Caco-2 (cell line): ENCODE measurements at places on chromosomes 12 and 14. TPM values are rescaled to one million over a fixed set of nuclear protein-coding genes. Genes with fewer than 3 reads are reported as not detected.

Gene KRT77
- total RNA-seq, result not detected in 2 replicates

Gene FAIM2
- 0.07 and 0.09 TPM in 2 replicates for total RNA-seq

Gene BCL11B
- total RNA-seq, result 0.05 TPM in 1 of 2 replicates, not detected in the other

- no peak for DNase-seq
- no peak overlapping the region for H3K4me3 ChIP-seq
- no peak overlapping the region for H3K27ac ChIP-seq
- no peaks in the 10 kb centered on the region for H3K27me3 ChIP-seq
- H3K36me3 ChIP-seq, result no peaks in the 10 kb centered on the region; the same call in 1 of the 2 replicates
These were observed 13.1 kb downstream of the CAMKK2 start for GRCh38 chr12:121283388-121283787.

Gene LGALS3
- total RNA-seq, result 206 and 246 TPM in 2 replicates

Gene SLC5A8
- total RNA-seq, result not detected in 2 replicates

Gene SH2B3
- total RNA-seq, result 15.6 and 16.1 TPM in 2 replicates

Gene RD3L
- not detected in 2 replicates for total RNA-seq

GRCh38 chr12:105318651-105319483 is 11.6 kb upstream of the C12orf75 start:
- no peak overlapping the region for H3K4me3 ChIP-seq
- H3K27me3 ChIP-seq, result no peaks in the 10 kb centered on the region
- peak overlapping the region; percentile 89 for H3K27ac ChIP-seq
- peaks cover 59% of the 10 kb centered on the region for H3K4me1 ChIP-seq
- no peaks in the 10 kb centered on the region; the same call in 1 of the 2 replicates for H3K36me3 ChIP-seq

DNA sequence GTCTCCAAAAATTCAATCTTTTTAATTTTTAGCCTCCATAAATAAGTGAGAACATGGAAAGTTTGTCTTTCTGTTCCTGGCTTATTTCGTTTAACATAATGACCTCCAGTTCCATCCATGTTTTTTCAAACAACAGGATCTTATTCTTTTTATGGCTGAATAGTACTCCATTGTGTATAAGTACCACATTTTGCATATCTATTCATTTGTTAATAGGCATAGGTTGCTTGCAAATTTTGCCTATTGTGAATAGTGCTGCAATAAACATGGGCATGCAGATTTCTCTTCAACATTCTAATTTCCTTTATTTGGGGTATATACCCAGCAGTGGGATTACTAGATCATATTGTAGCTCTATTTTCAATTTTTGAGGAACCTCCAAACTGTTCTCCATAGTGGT is 16.1 kb upstream of the PAH start:
- DNase-seq, result no peak
- no peaks in the 10 kb centered on the region for H3K4me1 ChIP-seq

DNA sequence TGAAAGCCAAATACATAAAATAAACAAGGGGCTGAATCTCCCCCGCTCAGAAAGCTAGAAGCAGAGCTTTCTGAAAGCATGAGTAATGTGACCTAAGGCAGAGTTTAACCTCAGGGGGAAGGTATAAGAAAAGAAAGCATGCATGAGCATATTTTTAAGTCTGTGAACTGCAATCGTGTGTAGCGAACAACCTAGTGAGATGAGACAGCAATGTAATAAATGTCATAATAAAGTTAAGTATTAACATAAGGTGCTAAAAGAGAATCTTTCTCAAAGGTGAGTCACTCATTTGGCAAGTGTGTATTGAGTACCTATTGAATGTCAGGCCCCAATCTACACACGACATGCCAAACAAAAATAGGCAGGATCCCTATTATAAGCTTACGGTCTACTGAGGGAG is 14.2 kb upstream of the WDR20 start:
- H3K4me3 ChIP-seq, result no peak overlapping the region
- no peaks in the 10 kb centered on the region for H3K36me3 ChIP-seq
- no peak for DNase-seq
- peaks cover 10% of the 10 kb centered on the region for H3K4me1 ChIP-seq
- peak overlapping the region; percentile 22 for H3K27ac ChIP-seq

DNA sequence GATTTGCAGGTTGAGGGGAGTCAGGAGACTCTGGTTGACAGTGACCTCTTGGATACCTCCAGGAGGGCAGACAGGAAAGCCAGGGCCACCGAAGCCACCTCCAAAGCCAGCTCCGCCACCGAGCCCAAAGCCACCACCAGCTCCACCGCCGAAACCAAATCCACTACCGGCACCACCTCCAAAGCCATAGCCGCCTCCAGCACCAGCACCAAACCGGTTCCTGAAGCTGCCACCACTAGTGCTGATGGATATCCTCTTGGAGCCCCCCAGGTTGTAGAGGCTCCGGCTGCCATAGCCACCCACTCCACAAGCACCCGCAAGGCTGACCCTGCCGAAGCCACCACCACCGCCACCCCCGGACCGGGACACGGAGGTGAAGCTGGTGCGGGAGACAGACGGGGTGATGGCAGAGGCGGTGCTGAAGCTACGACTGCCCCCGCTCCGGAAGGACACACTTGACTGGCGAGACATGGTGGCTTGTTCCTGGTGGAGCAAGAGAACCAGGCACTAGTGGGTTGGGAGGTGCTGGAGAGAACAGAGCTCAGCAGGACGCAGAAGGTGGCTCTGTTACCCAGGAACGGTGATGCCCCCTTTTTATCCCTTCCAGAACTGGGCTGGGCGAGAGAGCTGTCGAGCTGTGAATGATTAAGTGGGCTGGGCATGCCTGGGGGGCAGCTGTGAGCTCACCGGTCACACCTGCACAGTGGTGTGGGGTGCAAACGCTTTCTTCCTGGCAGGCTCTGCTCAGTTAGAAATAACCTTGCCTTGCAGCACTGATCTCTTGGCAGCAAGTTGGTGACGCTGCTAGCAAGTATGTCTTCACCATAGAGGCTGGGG is at the start of gene KRT5:
KRT5 (minus strand) TSS at position 569 of the 837 bp plus-strand sequence; CDS start at position 471, 98 bp downstream.
- no peaks in the 10 kb centered on the region for H3K36me3 ChIP-seq
- H3K4me1 ChIP-seq, result peaks cover 19% of the 10 kb centered on the region
- DNase-seq, result peak; percentile 27
- no peak within 1 kb of the TSS for H3K4me3 ChIP-seq
- no peaks in the 10 kb centered on the region for H3K27me3 ChIP-seq

- DNase-seq, result no peak
- no peaks in the 10 kb centered on the region for H3K4me1 ChIP-seq
- H3K27ac ChIP-seq, result no peak overlapping the region
- H3K4me3 ChIP-seq, result no peak overlapping the region
These were observed 19.8 kb downstream of the INSM2 start for GRCh38 chr14:35553808-35554207.

GRCh38 chr14:104864267-104865080 is 594 bp upstream of the CEP170B start:
- H3K4me1 ChIP-seq, result peaks cover 6% of the 10 kb centered on the region; the same call in 1 of the 2 replicates
- H3K36me3 ChIP-seq, result no peaks in the 10 kb centered on the region; the same call in 1 of the 2 replicates
- H3K4me3 ChIP-seq, result peak overlapping the region; percentile 72
- peak; percentile 92 for DNase-seq
- H3K27me3 ChIP-seq, result no peaks in the 10 kb centered on the region
- H3K27ac ChIP-seq, result peak overlapping the region; percentile 69

GRCh38 chr14:104984056-104984894 is 1.3 kb upstream of the CLBA1 start:
- H3K4me3 ChIP-seq, result no peak overlapping the region
- no peak for DNase-seq
- H3K36me3 ChIP-seq, result no peaks in the 10 kb centered on the region
- peak overlapping the region; percentile 53 for H3K27ac ChIP-seq
- 0 out of 2 replicates have a peak, but pooled peaks cover 3% of the 10 kb centered on the region for H3K4me1 ChIP-seq

- no peaks in the 10 kb centered on the region for H3K36me3 ChIP-seq
- no peaks in the 10 kb centered on the region for H3K27me3 ChIP-seq
- H3K4me1 ChIP-seq, result peaks cover 37% of the 10 kb centered on the region
- no peak for DNase-seq
- H3K27ac ChIP-seq, result peak overlapping the region; percentile 51
These were observed 4.5 kb downstream of the MYBPC1 start for GRCh38 chr12:101599311-101599710.

DNA sequence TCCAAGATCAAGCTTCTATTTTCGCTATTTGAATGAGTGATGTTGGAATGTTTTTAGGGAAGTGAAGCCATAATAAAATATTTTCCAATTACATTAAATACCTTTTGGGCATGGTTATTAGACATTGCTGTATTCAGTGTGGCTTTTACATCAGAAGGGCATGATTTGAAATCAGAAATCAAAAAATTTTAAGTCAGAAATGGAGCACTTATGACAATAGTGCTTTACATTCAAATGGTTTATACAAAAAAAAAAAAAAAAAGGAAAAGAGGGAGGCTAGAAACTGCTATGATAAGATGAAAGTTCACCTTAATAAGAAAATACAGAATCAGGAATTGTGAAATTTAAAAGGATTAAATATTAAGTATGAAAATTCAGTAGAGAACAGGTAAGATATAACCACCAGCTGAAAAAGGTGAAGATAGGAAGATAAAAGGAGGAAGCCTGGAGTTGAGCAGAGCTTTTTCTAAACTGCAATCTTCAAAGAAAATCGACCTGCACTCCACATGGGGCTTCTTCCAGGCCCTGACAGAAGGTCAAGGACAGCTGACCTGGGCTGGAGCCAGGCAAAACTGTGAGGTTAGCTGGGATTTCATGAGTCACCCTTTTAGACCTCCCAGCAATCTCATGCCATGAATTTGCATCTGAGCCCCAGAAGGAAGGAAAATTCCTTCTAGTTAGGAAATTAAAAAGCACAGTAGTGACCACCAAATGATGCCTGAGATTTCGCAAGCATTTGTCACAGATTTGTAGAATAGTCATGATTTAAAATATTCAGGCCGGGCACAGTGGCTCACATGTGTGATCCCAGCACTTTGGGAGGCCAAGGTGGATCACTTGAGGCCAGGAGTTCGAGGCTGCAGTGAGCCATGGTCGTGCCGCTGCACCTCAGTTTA is 23.4 kb upstream of the BMP4 start:
- H3K27me3 ChIP-seq, result no peaks in the 10 kb centered on the region
- no peak overlapping the region for H3K27ac ChIP-seq
- no peak for DNase-seq

Gene TGFB3
- total RNA-seq, result 10.2 and 12.4 TPM in 2 replicates

- H3K27me3 ChIP-seq, result no peaks in the 10 kb centered on the region
- no peaks in the 10 kb centered on the region for H3K36me3 ChIP-seq
- no peaks in the 10 kb centered on the region; the same call in 1 of the 2 replicates for H3K4me1 ChIP-seq
- no peak overlapping the region for H3K27ac ChIP-seq
- H3K4me3 ChIP-seq, result no peak overlapping the region
These were observed 41.8 kb upstream of the CLEC14A start for GRCh38 chr14:38297681-38298080.

Gene CLEC14A
- total RNA-seq, result not detected in 2 replicates

Gene NAP1L1
- 696 and 711 TPM in 2 replicates for total RNA-seq

GRCh38 chr14:99325016-99325415 is 53.0 kb upstream of the BCL11B start:
- H3K4me3 ChIP-seq, result no peak overlapping the region
- no peaks in the 10 kb centered on the region for H3K27me3 ChIP-seq
- peaks cover 15% of the 10 kb centered on the region for H3K4me1 ChIP-seq
- no peak overlapping the region for H3K27ac ChIP-seq

DNA sequence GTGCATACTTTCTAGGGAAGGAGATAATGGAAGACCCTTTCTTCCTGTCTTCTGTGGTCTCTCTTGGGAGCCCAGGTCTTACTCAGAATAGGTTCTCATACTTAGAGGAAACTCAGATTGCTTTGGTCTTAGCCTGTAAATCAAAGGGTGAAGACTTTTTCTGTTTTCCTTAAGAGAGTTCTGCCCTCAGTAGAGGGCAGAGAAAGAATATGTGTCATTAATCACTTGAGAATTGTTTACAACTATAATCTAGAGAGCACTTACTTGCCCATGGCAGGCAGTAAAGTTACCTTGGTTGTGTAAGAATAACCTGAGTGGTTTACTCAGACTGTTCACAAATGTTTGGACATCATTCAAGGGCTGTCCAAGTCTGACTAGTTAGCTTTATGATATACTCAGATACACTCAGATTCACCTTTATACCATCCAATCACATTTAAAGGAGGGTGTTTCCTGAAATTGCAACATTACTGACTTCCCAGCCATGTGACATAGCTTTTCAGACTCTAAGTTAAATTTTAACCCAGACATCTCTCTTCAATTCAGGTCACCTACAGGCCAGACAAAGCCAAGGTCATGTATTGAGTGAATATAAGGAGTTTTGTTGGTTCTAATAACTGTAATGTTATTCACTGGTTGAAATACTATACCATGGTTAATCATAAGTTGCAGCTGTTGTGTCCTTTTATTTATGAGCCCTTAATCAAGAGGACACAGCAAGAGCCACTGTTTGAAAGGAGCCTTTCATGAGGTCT is 372.2 kb downstream of the RAD51B start:
- peak; percentile 45 for DNase-seq
- H3K36me3 ChIP-seq, result no peaks in the 10 kb centered on the region
- no peak overlapping the region for H3K27ac ChIP-seq
- H3K27me3 ChIP-seq, result no peaks in the 10 kb centered on the region
- peaks cover 16% of the 10 kb centered on the region for H3K4me1 ChIP-seq

GRCh38 chr14:88990856-88991255 is 166.4 kb downstream of the TTC8 start:
- H3K27me3 ChIP-seq, result no peaks in the 10 kb centered on the region
- no peak overlapping the region for H3K27ac ChIP-seq
- no peak overlapping the region for H3K4me3 ChIP-seq

GRCh38 chr12:126602612-126603011 is 1537.4 kb downstream of the AACS start:
- no peaks in the 10 kb centered on the region for H3K36me3 ChIP-seq
- no peak overlapping the region for H3K27ac ChIP-seq
- H3K4me3 ChIP-seq, result no peak overlapping the region

- no peaks in the 10 kb centered on the region for H3K36me3 ChIP-seq
- no peak for DNase-seq
- no peak overlapping the region for H3K4me3 ChIP-seq
- no peak overlapping the region for H3K27ac ChIP-seq
- no peaks in the 10 kb centered on the region for H3K4me1 ChIP-seq
These were observed 16.9 kb downstream of the ASPG start for GRCh38 chr14:104102282-104102914.

Gene KRT75
- total RNA-seq, result not detected in 2 replicates

DNA sequence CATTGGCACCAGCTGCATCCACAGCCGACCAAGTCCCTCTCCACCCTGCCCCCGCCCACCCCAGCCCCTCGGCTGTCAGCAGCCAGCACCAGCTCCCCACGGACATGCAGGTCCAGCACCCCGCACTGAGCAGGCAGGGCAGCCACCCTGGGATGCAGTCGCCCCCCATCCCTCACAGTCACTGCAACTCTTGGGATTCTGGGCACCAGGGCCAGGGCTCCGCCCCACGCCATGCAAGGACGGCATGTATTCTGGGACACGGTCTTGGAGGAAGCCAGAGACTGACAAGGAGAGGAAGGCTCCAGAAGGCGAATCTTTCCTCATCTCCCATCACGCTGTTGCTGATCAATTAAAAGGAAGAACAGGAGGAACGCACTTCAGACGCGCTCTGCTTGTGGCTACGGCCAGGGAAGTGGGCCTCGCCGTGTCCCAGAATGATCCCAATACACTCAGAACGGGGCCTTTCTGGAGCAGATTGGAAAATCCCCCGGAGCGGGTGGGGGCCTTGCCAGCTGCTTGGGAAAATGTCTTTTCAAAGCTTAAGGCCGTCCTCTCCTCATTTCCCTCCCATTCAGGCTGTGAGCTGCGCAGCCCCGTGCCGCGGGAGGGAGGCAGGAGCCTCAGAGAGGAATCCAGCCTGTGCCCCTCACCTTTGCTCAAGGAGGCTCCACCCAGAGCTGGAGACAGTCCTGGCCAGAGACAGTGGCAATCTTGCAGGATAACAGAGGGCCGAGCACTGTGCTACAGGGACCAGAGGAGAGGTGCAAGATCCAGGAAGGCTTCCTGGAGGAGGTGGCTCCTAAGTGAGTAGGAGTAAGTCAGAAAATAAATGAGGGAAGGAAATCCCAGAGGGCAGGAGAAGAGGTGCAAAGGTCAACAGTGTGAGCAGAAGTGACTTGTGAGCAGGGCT is 54.1 kb upstream of the DIO3 start:
- H3K4me1 ChIP-seq, result 0 out of 2 replicates have a peak, but pooled peaks cover 5% of the 10 kb centered on the region
- H3K36me3 ChIP-seq, result no peaks in the 10 kb centered on the region
- H3K27ac ChIP-seq, result no peak overlapping the region

- peaks cover 6% of the 10 kb centered on the region for H3K4me1 ChIP-seq
- peak; percentile 34 for DNase-seq
- no peak overlapping the region for H3K27ac ChIP-seq
- no peaks in the 10 kb centered on the region for H3K36me3 ChIP-seq
These were observed 129.1 kb downstream of the NTF3 start for GRCh38 chr12:5561057-5561456.

Gene CYP46A1
- 0.05 and 0.09 TPM in 2 replicates for total RNA-seq
